ENCODE measurements at places on chromosomes 1 and 21.

DNA sequence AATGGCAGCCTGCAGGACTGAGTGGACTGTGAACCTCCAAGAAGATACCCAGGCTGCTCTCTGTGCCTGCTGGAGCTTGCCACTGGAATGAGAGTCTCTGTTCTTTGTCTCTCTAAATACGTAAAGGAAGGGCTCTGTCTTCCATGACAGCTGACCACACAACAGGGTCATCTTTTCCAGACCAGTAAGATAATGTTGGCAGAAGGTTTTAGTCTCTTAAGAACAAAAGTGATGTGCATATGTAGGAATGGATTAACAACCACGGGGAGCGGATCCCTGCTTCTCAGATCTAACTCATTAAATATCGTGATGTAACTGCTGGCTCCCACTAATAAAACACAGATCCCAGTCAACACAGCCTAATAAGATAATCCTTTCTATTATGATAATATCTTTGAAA is 67.5 kb downstream of the MAP10 start:
- no peak for DNase-seq

- DNase-seq = no peak
Measured at GRCh38 chr1:17611991-17612390, 72.5 kb downstream of the ARHGEF10L start.

GRCh38 chr1:7645751-7646048 is 125.4 kb upstream of the VAMP3 start:
- no peak for DNase-seq

GRCh38 chr21:21385404-21385803 is 387.2 kb downstream of the NCAM2 start:
- no peak for DNase-seq

Measured in stimulated activated CD8-positive, alpha-beta memory T cell treated with anti-CD3 and anti-CD28 coated beads, Interleukin-4, amount 100 ng/mL, for 1 hour (primary cell).